NCI-H1105 (cell line): ENCODE measurements at places on chromosomes 1 and 21.
A peak's percentile ranks its signal among the peaks of the same experiment; 100 is the strongest.

GRCh38 chr1:197195100-197195499 is 48.6 kb upstream of the ASPM start:
- DNase-seq = no peak

DNA sequence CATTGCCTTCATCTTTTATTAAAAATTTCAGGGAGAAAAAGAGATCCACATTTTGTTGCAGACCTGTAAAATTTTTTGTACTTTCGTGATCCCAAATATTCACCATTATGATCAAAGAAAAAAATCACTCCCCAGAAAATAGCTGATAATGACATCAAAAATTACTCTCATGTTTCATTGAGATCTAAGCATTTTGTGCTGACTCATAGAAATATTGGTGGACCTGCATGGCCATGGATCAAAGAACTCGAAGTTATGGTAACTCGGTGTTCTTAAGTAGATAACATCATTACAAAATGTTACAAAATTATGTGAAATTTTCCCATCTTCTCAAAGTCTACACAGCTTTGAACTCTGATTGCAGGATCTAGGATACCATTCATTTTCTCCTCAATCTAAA is 135.8 kb downstream of the PTGER3 start:
- DNase-seq = no peak

GRCh38 chr1:31665234-31665878 is 20.7 kb upstream of the PEF1 start:
- no peak for DNase-seq

- no peak for DNase-seq
These were observed 114.1 kb downstream of the PRDM2 start for GRCh38 chr1:13814131-13814530.

DNA sequence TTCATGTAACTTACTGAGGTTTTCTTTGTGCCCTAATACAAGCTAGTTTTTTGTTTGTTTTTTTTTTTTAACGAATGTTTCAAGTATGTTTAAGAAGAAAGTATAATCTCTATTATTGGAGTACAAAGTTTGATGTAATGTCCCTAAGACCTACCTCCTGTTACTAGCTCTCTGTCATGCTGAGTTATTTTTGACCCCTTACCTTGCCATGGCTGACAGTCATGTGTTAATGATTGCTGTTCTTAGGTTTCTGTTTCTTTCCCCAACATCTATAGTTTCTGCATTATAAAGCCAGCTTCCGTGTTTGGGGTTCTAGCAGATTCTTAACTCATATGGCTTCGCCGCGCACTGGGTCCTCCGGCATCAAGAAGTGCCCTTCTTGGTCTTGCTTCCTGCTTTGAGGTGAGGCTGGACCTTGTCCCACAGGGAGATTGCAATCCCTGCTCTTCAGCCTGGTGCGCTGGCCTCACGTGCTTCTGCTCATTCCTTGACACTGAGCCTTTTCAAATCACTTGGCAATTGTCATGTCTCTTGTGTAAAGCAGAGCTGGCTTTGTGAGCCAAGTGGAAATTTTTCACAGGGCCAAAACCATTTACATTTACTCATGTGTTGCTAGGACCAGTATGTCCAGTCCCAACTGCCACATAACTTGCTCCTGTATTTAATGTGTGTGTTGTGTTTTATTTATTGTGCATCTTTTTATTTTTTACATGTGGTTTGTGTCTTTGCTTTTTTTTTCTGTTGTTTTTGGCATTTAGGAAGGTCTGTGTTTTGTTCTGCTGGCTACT is 135.0 kb upstream of the COL6A1 start:
- DNase-seq = no peak

DNA sequence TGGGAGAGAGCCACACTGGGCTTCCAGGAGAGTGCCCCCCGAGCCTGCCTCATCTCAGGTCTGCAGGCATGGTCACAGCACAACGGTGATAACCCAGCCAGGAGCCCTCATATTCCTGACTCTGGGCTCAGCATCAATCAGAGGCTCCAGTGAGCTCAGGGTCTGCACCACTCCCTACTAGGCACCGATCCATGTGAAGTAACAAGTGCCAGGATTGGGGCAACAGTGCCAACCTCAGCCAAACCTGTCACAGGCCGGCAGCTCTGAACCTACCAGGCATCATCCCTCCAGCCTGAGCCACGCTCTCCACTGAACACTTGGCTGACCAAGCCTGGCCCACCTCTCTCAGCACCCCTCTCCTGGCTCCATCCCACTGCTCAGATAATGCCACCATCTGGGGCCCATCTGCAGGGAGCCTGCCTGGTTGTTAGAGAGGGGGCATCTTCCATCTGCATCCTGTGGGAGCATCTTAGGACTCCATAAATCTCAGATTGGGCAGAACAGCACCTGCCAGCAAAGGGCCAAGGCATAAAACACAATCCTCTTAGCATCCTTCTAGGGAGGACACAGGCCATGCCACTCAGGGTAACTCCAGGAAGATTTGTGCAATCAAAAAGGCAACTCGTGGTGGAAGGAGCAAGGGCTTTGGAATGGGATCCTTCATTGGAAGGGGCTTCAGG is 213.7 kb upstream of the CSF3R start:
- no peak for DNase-seq

DNA sequence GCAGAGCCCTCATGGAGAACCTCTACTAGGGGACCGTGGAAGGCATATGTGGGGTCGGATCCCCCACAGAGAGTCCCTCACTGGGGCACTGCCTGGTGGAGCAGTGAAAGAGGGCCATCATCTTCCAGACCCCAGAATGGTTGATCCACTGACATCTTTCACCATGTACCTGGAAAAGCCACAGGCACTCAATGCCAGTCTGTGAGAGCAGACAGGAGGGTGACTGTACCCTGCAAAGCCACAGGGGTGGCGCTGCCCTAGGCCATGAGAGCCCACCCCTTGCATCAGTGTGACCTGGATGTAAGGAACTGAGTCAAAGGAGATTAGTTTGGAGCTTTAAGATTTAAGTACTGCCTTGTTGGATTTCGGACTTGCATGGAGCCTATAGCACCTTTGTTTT is 1276.7 kb upstream of the PRMT6 start:
- no peak for DNase-seq

- no peak for DNase-seq
These were observed 17.1 kb upstream of the PARP1 start for GRCh38 chr1:226425004-226425378.

- DNase-seq = peak; percentile 63
These were observed 27.2 kb upstream of the PSMB2 start for GRCh38 chr1:35668506-35668905.

GRCh38 chr1:247769603-247770002 is 9.2 kb upstream of the OR1C1 start:
- DNase-seq = no peak

- DNase-seq = peak; percentile 61
These were observed 29.7 kb upstream of the KIRREL1 start for GRCh38 chr1:157963713-157964112.

GRCh38 chr1:223837206-223837605 is 8.5 kb downstream of the TP53BP2 start:
- no peak for DNase-seq

DNA sequence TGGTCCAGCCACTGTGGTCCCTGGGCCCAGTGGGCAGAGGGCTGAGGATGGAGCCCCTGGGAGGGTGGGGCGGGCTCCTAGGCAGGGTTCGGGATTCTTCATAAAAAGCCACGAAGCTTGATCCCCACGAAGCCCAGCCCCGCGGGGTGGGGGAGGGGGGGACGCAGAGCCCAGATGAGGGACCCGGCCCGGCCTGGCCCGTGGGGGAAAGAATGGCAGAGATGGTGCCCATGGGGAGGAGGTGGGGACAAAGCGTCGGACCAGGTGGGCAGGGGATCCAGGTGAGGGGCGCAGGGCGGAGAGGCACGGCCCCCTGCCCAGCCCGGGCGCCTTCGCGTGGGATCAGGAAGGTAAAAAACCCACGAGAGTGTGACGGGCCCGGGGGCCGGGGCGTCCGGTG is 6.0 kb upstream of the SMIM12 start:
- DNase-seq = no peak

DNA sequence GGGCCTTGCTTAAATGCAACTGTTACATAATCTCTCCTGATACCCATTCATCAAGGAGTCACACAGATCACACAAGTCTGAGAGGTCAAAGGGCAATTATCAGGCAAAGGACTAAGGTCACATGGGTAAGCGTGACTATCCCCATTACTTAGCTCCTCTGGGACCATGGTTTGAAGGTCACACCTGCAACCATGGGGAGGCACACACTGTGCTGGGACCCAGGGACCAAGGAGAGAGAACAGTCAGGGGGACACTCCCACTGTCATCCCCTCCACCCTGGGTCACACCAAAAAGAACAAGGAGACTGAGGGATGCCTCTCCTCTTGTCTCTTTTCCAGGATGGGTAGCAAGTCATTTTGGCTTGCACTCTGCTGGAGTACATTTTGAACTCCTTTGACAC is 30.9 kb upstream of the CTBS start:
- DNase-seq = no peak

GRCh38 chr1:213041443-213041842 is 9.6 kb upstream of the RPS6KC1 start:
- no peak for DNase-seq

GRCh38 chr1:190633488-190633887 is 155.8 kb upstream of the BRINP3 start:
- DNase-seq = no peak

GRCh38 chr21:37251294-37251634 is 15.9 kb downstream of the VPS26C start:
- DNase-seq = no peak

DNA sequence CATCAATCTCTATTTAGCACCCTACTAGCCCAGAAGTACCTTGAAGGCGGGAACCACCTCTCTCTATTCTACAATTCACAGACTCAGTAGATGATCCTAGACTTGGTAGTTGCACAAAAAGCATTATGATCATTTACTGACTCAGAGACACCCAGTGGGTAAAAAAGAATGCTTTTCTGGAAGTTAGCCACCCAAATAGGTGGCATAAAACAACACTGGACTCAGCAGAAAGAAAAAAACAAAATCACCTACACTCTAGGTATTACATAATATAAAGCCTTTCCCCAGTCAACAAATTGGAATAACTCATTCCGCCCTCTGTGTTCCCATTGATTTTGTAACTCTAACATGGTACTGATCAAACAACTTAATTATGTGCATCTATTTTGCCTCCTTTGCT is 126.3 kb downstream of the PTPN14 start:
- DNase-seq = no peak

GRCh38 chr1:8396786-8397406 is 79.0 kb downstream of the SLC45A1 start:
- DNase-seq = no peak

DNA sequence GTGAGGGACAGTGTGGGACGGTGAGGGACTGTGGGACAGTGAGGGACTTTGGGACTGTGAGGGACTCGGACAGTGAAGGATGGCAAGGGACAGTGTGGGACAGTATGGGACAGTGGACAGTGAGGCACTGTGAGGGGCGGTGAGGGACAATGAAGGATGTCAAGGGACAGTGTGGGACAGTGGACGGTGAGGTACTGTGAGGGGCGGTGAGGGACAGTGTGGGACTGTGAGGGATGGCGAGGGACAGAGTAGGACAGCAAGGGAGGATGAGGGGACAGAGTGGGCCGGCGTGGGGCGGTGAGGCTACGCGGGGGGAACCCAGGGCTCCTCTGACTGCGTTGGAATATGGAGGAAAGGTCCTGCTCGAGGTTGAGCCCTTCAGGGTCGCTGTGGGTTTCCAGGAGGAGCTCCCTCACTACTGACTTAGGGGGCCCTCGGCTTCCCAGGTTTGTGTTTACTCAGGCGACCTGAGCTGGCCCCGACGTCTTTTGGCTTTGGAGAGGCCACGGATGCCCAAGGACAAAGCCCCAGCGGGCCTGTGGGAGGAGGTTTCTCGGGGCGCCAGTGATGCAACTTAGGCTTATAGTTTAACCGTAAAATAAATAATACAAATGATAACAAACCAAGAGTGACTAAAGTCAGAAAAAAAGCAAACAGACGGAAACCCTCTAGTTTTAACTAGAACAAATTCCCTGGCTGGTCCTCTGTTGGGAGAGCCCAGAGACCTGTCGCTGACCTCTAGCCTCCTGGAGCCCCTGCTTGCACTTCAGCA is 1.1 kb upstream of the ERRFI1 start:
- no peak for DNase-seq

- DNase-seq = no peak
These were observed 5.9 kb upstream of the TTC4 start for GRCh38 chr1:54709547-54710292.

DNA sequence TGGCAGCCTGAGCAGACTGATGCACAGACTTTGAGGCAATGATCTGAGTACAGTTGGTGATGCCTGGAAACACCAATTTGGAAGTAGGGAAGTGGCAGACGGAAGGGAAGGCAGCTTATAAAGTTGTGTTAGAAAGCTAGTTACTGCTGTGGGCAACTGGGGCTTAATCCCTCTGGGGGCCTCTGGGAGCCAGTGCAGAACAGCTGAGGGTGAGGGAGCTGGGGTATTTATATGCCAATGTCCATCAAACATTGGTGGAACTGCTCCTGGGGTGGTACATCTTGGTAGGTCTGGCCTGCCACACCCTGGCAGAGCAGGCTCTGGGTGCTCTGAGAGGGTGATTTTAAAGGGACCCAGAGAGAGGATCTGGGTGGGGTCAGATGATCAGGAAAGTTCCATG is 28.1 kb downstream of the TNFRSF8 start:
- no peak for DNase-seq

DNA sequence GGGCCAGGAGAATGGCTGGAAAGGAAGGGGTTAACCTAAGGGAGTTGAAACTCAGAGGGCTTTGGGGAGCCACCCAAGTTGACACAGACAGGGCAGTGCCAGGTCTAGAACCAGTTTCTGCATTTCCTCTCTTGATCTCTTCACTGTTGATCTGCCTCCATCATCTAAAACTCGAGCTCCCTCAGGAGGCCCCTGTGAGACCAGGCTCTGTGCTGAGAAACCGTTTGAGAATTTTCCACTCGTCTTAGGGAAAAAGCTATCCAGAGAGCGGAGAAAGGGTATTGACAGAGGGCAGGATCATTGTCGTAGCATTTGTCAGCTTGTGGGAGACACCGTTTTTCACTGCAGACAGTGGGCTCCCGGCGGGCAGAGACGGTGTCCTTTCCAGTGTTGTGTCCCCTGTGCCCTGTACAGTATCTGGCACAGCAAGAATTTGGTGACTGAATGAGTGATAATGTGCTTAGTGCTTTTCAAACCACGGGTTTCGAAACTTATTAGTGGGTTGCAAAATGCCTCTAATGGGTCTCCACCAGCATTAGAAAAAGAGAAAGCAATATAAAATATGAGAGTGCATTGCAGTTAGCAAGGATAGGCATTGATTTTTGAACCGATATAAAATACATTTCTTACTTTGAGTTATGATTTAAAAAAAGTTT is 31.1 kb downstream of the PROK1 start:
- no peak for DNase-seq

GRCh38 chr1:154871374-154871773 is 1.3 kb upstream of the KCNN3 start:
- no peak for DNase-seq
